RPMI7951 (cell line): ENCODE measurements at places on chromosomes 2 and 18. TPM values are rescaled to one million over a fixed set of nuclear protein-coding genes. Genes with fewer than 3 reads are reported as not detected.

GRCh38 chr2:42809819-42810120, 17.4 kb upstream of the HAAO start:
- DNase-seq: peak; percentile 86

Gene DAPL1
- total RNA-seq: 1.2 TPM in 1 of 2 replicates, not detected in the other

DNA sequence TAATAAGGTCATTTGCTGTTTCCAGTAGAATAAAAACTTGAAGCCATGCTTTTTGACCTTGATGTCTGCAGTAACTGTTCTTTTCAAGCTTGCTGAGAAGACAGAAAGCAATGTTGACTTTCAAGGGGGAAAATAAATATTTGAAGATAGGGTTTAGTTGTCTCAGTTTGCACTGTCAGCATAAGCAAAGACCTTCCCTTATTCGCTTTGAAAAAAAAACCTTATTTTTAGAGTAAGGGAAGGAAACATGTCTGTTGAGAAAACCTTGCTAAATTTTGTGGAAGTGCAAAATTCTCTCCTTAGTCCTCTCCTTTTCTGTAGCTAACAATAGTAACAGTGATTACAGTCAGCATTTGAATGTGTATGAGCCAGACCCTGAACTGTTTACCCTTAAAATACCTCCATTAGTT, 43.1 kb downstream of the MAP4K4 start:
- no peak for DNase-seq

GRCh38 chr2:121282800-121283385, 2.1 kb downstream of the TFCP2L1 start:
- DNase-seq: no peak

DNA sequence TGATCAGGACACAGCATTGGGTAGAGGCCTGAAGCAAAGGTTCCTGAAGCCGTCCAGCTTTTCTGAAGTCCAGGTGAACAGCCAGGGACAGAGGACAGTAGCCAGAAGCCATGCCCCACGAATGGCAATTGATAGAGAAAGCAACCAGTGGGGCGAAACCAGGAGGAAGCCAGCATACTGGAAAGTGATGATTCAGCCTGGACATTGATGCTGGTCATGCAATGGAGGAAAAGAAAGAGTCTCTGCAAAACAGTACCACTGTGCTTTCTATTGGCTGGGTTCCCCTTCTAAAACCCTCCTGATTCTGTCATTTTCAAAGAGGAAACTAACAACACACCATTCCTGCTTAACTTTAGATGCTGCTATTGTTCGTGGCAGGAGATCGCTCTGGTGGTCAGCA, 221.4 kb upstream of the EPAS1 start:
- DNase-seq: peak; percentile 62
